ENCODE measurements at places on chromosomes 12 and 14. TPM values are rescaled to one million over a fixed set of nuclear protein-coding genes. Genes with fewer than 3 reads are reported as not detected.

DNA sequence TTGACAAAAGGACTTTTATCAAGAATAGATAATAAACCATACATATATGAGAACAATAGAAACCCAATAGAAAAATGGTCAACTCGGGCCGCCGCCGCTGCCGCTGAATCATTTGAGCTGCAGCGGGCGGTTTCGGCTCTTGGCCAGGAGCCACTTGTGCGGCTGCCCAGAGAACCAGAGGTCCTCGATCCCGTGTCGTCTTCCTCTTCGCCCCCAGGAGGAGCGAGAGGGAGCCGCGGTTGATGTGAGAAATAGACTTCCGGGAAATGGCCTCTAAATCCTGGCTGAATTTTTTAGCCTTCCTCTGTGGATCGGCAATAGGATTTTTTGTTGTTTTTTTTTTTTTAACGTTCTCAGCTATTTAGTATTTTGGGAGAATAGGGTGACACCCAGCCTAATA is 44.8 kb downstream of the CPSF6 start:
- DNase-seq: no peak

DNA sequence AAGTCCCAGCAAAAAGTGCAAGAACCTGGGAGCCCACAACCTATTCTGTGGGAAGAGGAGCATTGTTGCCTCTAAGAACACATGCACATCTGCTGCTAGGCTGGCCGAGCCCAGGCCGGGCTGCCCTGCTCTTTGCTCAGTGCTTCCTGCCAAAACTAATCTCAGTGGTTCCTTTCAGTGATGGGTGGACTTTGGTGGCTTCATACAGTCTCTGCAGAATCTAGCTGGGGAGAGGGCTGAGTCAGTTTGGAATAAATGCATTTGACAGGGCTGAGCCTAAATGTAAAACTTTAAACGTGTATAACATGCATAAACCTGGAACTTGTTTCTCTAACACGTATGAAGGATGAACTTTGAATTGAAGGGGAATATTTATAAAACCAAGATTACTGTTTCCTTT is 44.6 kb downstream of the CCDC177 start:
- no peak for DNase-seq

GRCh38 chr12:122501489-122501989 is 807 bp upstream of the ZCCHC8 start:
- no peak for DNase-seq

The SYCP3 gene
- total RNA-seq: 0.44 TPM

The ATF1 gene
- 65.7 TPM for total RNA-seq

The P2RX7 gene
- total RNA-seq: 7.3 TPM

The CRACR2A gene
- 28.0 TPM for total RNA-seq
